H54 (cell line): ENCODE measurements at places on chromosomes 5 and 9.

DNA sequence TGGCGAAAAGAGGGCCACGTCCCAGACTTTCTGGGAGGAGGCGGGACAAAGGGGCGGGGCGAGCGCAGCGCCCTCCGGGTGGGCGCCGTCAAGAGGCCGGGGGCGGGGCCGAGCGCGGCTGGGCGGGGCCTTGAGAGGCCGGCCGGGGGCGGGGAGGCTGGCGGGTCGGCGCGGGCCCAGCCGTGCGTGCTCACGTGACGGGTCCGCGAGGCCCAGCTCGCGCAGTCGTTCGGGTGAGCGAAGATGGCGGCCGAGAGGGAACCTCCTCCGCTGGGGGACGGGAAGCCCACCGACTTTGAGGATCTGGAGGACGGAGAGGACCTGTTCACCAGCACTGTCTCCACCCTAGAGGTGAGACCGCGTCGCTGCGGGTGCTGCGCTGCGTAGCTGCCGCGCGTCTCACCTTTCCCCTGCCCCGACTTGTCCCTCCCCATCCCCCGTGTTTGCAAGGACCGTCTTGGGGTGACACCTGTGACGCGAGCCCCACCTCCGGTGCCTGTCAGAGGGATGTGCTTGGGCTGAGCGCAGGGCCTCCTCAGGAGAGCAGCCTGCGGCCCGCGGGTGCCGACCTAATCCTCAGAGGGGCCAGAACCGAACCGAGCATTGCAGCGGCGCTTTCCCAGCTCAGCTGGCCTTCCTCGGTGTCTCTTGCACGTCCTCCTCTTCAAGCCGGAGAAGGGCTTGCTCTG is at the start of gene SNX2:
Gene SNX2, plus strand, starts transcription at position 220 of the 689 bp plus-strand sequence. Its CDS starts 24 bp downstream, at position 244.
- peak; percentile 69 for DNase-seq

DNA sequence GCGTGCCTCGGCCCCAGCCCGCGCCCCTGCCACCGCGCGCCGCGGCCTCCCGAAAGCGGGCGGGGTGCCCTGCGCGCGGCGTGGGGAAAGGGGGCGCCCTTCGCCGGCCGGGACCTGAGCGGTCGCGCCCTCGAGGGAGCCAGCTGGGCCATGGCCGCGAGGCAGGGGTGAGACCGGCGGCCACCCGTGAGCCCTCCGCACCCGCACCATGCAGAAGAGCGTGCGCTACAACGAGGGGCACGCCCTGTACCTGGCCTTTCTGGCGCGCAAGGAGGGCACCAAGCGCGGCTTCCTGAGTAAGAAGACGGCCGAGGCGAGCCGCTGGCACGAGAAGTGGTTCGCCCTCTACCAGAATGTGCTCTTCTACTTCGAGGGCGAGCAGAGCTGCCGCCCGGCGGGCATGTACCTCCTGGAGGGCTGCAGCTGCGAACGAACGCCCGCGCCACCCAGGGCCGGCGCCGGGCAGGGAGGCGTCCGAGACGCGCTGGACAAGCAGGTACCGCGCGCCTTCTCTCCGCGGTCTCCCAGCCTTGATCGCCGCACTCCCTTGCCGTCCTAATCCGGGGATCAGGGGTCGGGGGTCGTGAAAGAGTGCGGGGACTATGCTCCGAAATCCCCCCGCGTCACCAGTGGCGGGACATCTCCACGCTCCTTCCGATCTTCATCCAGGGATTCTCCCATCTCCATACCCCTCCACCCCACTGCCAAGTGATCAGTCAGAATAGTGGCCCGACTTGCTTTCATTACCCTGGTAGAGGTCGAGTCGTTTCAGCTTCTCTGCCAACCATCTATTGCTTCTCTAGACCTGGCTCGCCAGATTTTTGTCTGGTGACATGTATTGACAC is 590 bp downstream of the RASGRF2 start:
- no peak for DNase-seq

DNA sequence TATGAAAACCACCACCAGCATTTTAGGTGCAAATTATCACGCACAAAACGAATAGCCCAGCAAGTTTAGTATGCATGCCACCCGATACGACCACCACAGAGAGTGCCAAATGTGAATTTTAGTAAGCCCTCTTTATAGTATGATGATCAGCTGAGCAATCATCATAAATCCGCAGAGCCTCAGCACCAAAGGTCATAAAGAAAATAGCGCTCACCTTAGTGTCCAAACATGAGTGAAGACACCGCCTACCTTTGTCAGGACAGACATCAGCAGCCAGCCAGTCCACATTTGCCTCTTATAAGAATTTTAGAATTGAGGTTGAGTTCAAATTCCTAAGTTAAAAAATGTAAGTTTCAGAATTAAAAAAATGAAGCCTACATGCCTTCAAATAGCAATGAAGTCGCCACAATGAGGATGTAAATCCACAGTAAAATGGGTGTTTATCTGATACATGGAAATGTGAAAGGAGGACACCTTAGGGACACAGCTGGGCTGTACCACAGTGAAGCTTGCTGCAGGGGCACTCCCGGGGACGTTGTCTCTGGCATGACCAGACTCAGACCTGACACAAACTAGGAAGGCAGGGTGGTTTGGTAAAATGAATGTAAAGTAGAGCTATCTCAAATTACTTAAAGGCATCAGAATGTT is 149.0 kb downstream of the AUH start:
- DNase-seq, result no peak

GRCh38 chr9:97427885-97428284 is 16.0 kb downstream of the TDRD7 start:
- DNase-seq, result no peak

DNA sequence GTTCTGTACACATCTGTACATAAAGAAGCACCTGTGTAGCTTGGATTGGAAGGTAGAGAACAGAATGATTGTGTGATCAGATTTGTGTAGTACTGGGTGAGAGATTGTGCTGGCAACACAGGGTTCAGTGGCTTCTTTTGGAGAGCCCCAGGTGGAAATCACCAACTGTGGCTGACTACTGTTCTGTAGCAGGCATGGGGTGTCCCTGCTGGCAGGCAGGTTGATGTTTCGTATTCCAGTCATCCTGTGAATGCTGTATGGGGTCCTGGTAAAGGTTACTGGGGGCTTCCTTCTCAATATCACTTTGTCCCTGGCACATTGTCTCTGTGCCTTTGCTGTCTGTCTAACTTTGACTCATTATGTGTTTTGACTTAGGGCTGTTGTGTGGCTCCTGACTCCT is 5.3 kb downstream of the ASPN start:
- DNase-seq, result no peak

DNA sequence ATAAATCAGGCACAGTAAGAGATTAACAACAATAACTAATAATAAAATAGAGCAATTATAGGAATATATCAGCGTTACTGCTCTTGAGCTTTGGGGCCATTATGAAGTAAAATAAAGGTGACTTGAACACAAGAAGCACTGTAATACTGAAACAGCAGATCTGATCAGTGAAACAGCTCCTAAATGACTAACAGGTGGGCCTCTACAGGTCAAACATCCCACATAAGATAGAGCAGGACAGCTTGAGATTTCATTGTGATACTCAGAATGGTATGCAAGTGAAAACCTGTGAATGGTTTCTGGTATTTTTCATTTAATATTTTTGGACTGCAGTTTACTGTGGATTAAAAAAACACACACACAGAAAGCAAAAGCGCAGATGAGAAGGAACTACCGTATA is 24.0 kb upstream of the MAP3K1 start:
- DNase-seq, result no peak

DNA sequence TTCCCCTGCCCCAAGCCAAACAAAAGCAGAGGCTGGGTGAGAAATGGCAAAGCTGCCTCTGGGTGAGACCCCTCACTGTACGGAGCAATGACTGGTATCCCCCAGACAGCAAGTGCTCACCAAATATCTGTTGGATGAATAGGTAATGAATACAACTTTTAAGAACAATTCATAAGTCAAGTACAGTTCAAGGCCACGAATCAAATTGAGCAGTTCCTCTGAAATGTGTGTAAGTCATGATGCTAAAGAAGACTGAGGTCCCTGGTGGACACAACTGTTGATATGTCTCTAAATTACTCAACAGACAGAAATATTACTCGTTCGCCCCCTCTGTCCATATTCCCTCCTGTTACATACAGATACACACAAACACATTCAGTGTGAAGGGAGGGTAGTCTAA is 160.7 kb downstream of the GLIS3 start:
- DNase-seq, result no peak

DNA sequence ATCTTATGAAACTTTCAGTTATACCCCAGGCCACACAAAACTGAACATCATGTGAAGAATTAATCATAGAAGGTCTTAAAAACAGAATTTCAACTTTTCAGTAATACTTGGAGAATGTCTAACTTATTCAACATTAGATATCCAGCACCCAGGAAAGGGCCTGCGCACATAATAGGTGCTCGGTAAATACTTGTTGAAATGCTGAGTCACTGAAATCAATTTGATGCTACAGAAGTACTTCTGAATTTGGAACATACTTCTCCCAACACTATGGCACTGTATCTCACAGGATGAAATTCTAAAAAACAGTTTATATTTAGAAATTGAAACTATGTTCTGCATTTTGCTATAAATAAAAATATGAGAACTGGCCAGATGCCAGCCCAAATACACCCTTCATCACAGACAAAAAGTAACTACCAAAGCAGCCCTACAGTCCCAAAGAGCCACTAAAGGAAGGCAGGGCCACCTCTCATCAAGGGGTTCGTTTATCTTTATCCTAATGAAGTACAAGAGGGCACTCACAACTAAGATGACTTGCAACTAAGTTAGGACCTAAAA is 26.5 kb downstream of the MRPS27 start:
- DNase-seq, result no peak

- no peak for DNase-seq
Measured at GRCh38 chr9:124238546-124239140, 19.1 kb upstream of the NEK6 start.

DNA sequence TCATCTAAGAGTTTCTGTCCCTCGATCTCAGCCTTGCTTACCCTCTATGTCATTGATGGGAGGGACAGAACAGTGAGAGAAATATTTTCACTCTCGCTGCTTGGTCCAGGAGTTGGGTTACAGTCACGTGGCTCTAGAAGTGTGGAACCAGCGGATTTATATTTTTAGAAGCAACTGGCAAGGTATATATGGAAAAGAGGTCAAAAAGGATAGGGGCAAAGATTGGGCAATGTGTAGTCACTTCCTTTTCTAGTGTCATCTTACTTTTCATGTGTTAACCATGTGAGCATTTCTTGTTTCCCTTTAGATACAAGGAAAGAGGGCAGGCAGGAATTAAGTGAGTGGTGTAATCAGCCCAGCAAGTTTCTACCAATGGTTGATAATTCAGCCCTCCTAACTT is 111.5 kb upstream of the ZNF366 start:
- DNase-seq, result no peak

DNA sequence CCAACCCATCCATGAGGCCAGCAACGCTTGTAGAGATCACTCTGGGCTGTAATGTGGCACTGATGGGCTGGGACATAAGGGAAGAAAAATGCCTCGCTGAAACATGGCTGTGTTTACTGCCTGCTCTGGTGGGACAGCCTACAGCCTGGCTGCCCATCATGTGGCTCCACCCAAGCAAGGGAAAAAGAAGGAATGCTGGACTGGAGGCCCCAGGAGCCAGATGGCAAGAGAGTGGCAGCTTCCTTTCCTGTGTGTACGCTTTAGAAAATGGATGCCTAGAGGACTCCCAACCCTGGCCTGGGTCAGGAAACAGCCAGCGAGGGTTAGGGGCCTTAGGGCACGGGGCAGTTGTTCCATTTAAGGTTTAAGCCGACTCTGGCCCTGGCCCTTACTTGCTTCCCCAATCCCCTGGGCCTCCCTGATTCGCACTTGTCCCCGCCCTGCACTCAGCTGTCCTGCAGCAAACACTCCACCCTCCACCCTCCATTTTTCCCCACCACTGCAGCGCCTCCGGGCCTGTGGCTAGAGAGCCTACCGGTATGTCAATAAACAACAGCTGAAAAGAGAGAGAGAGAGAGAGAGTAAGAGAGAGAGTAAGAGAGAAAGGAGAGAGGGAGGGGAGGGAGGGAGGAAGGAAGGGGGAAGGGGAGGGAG is 819.4 kb downstream of the SEMA5A start:
- no peak for DNase-seq
